ENCODE measurements at places on chromosomes 1 and 21. TPM values are rescaled to one million over a fixed set of nuclear protein-coding genes. Genes with fewer than 3 reads are reported as not detected.

GRCh38 chr1:157774412-157774811 lies 2.5 kb downstream of the FCRL2 start:
- no peak for DNase-seq
- H3K36me3 ChIP-seq: no peaks in the 10 kb centered on the region
- H3K4me1 ChIP-seq: peaks cover under 1% of the 10 kb centered on the region
- H3K27me3 ChIP-seq: no peaks in the 10 kb centered on the region
- H3K4me3 ChIP-seq: no peak overlapping the region
- no peak overlapping the region for H3K27ac ChIP-seq

Gene AIRE
- 0.17 TPM for total RNA-seq

- DNase-seq: no peak
- H3K4me3 ChIP-seq: no peak overlapping the region
- no peaks in the 10 kb centered on the region for H3K27me3 ChIP-seq
- H3K36me3 ChIP-seq: no peaks in the 10 kb centered on the region
- H3K27ac ChIP-seq: no peak overlapping the region
Measured at GRCh38 chr1:59034925-59035324, 251.1 kb upstream of the JUN start.

DNA sequence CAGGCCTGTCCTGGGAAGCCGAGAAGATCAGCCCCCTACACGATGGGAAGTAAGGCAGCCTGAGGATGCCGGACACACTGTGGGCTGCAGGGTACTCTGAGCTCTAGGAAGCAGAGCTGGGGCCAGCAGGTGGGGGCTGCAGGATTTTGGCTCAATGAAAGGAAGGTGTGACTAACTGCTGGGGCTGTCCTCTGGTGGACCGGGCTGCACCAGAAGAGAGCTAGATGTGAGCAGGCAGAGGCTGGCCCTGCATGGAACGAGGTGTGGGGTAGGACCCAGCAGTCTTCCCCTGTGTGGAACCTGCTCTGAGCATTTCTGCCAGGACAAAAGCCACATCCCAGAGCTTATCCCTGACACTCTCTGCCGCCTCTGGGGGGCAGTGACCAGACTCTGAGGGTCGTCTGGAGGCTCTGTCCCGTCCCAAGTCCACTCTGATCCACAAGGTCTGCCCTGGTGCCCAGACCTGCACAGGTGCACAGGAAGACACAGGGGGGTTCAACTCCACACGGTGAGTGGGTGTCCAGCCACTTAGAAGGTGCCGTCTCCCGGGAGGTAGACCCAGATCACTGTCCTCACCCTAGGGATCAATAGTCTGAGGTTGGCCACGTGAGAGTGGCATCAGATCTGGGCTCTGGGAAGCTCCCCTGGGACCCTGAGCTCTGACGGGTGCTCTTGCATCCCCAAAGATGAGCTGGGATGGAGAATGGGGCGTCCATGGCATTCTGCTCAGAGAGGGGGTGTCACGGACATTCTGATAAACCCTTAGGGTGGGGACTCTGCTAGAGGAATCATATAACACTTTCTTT lies 187.6 kb upstream of the VAMP3 start:
- no peaks in the 10 kb centered on the region for H3K4me1 ChIP-seq
- no peaks in the 10 kb centered on the region for H3K27me3 ChIP-seq
- no peak overlapping the region for H3K4me3 ChIP-seq
- no peak overlapping the region for H3K27ac ChIP-seq
- DNase-seq: no peak
- H3K36me3 ChIP-seq: no peaks in the 10 kb centered on the region

DNA sequence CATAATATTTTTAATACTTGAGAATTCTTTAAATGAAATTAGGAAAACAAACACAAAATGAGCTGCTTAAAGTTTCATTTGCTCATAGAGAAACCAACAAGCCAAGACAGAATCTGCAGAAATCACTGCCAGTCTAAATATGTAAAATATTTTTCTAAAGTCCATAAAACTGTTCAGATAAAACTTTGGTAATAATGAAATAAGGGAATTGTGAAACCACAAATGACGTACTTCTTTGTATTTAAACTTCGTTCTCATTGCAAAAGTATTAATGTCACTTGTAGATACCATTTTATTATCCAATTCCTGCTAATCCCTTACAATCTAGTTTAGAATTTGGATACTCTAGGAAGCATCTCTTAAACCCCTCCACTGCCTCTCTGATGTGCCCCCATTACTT lies 234.5 kb upstream of the NEGR1 start:
- no peak overlapping the region for H3K4me3 ChIP-seq
- no peaks in the 10 kb centered on the region for H3K36me3 ChIP-seq
- no peak for DNase-seq

GRCh38 chr1:110258734-110259133 lies 48.6 kb downstream of the KCNC4 start:
- no peak for DNase-seq
- no peaks in the 10 kb centered on the region for H3K36me3 ChIP-seq
- no peak overlapping the region for H3K27ac ChIP-seq
- no peaks in the 10 kb centered on the region for H3K4me1 ChIP-seq
- no peaks in the 10 kb centered on the region for H3K27me3 ChIP-seq
- no peak overlapping the region for H3K4me3 ChIP-seq

Gene OR6K3
- total RNA-seq: not detected

Gene SLC16A4
- total RNA-seq: 0.17 TPM

DNA sequence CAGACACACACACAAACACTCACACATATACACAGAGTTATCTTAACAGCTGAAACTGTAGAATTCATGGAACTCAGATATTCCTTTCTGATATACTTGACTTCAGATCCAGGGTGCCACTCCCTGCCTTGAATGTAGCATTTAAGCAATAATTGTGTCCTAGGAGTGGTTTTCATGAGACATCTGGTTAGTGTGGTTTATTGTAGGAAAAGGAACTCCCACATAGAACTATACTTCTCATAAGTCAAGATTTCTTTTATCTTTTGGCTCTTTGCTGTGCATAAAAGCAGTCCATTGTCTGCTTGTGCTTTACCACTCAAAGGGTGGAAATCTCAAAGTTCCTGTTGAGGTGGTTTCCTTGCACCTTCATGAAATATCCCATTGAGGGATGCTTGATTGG lies 272.6 kb upstream of the SGIP1 start:
- H3K27me3 ChIP-seq: no peaks in the 10 kb centered on the region
- no peak for DNase-seq
- H3K4me1 ChIP-seq: no peaks in the 10 kb centered on the region
- H3K4me3 ChIP-seq: no peak overlapping the region
- no peak overlapping the region for H3K27ac ChIP-seq
- H3K36me3 ChIP-seq: no peaks in the 10 kb centered on the region

Gene HRNR
- total RNA-seq: not detected

GRCh38 chr1:33246171-33246570 lies 10.1 kb upstream of the ZNF362 start:
- no peak for DNase-seq
- no peaks in the 10 kb centered on the region for H3K36me3 ChIP-seq
- H3K4me3 ChIP-seq: no peak overlapping the region
- no peaks in the 10 kb centered on the region for H3K27me3 ChIP-seq
- peaks cover 3% of the 10 kb centered on the region for H3K4me1 ChIP-seq
- H3K27ac ChIP-seq: no peak overlapping the region

Gene HSF2BP
- total RNA-seq: 1.5 TPM

- H3K27ac ChIP-seq: no peak overlapping the region
- no peak for DNase-seq
- H3K27me3 ChIP-seq: no peaks in the 10 kb centered on the region
- H3K36me3 ChIP-seq: no peaks in the 10 kb centered on the region
- no peaks in the 10 kb centered on the region for H3K4me1 ChIP-seq
- no peak overlapping the region for H3K4me3 ChIP-seq
Measured at GRCh38 chr1:221182791-221183533, 303.7 kb downstream of the HLX start.

- H3K4me1 ChIP-seq: no peaks in the 10 kb centered on the region
- DNase-seq: no peak
- H3K4me3 ChIP-seq: no peak overlapping the region
- no peaks in the 10 kb centered on the region for H3K27me3 ChIP-seq
- no peak overlapping the region for H3K27ac ChIP-seq
Measured at GRCh38 chr1:159937054-159937750, 8.2 kb downstream of the IGSF9 start.

DNA sequence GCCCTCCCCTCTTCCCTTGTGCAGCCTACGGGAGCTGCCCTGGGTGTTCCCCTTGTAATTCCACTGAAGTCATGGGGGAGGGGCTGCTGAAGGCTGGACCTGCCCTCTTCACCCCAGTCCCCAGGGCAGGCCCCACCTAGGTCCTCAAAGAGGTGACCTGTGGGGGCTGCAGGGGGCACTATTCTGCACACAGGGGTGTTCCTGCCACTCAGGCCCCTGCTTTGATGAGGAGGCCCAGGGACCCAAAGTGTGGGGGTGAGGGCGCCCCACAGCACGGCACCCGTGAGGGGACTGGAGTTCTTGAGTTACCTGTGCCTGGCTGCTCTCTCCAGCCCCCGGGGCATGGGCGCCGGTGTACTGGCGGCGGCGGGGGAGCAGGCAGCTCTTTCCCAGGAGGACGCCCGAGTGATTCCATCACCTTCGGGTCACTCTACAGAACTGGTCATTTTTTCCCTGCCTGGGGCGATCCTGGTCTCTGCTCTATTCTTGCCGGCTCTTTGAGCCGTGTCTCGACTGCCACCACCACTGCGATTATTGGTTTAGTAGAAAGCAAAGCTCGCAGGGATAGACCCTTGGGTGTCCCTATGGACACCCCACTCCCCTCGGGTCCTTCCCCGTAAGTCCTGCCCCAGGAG lies 6.9 kb upstream of the PRDM16 start:
- H3K4me3 ChIP-seq: peak overlapping the region; percentile 38
- H3K36me3 ChIP-seq: no peaks in the 10 kb centered on the region
- no peaks in the 10 kb centered on the region for H3K4me1 ChIP-seq
- H3K27ac ChIP-seq: no peak overlapping the region
- DNase-seq: peak; percentile 36

- peak; percentile 81 for DNase-seq
- H3K27ac ChIP-seq: no peak overlapping the region
- no peak overlapping the region for H3K4me3 ChIP-seq
- H3K36me3 ChIP-seq: no peaks in the 10 kb centered on the region
Measured at GRCh38 chr1:182786223-182786994, 3.2 kb upstream of the NPL start.

DNA sequence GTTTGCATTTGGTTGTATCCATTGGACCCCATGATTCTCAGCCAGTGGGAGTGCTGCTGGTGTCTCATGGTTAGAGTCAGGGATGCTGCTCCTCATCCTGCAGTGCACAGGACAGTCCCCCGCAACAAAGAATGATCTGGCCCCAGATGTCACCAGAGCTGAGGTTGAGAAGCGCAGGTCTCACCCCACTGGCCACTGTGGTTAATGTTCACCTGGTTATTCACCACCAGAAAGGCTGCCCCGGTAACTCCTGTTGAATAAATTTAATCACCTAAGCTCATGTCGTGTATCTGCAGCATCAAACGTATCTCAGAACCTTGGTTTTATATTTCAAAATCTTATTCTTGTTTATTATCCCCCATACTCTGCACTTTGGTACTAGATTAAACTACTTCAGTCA lies 75.8 kb downstream of the ATP5PO start:
- no peaks in the 10 kb centered on the region for H3K27me3 ChIP-seq
- H3K4me3 ChIP-seq: no peak overlapping the region
- no peak for DNase-seq
- H3K27ac ChIP-seq: no peak overlapping the region

- no peaks in the 10 kb centered on the region for H3K36me3 ChIP-seq
- no peak overlapping the region for H3K27ac ChIP-seq
- no peak overlapping the region for H3K4me3 ChIP-seq
- H3K4me1 ChIP-seq: no peaks in the 10 kb centered on the region
- H3K27me3 ChIP-seq: no peaks in the 10 kb centered on the region
Measured at GRCh38 chr1:91161749-91162148, 139.9 kb upstream of the ZNF644 start.

DNA sequence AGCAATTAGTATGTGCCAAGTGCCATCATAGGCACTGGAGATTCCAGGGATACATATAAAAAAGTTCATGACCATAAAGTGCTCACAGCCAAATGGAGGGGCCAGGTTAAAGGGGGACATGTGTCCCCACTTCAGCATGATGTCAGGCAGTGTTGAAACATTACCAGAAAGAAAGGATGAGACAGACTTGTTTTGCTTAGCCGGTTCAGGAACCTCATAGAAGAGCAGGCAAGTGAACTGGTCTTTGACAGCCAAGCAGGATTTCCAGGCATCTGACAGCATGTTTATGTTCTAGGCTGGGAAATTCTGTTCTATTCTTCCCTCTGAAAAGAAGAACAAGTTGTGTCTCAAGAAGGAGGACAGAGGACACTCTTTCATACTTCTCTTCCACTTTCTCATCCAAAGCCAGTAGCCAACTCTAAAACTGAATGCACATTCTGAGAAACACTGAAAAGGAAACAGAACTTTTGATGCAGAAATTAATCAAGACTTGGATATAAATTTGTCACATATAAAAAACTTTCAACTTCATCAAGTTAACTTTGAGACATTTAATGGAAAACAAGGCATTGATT lies 39.7 kb downstream of the GLUL start:
- H3K4me1 ChIP-seq: no peaks in the 10 kb centered on the region
- H3K36me3 ChIP-seq: no peaks in the 10 kb centered on the region
- H3K27ac ChIP-seq: no peak overlapping the region
- H3K27me3 ChIP-seq: no peaks in the 10 kb centered on the region
- no peak for DNase-seq
- no peak overlapping the region for H3K4me3 ChIP-seq

GRCh38 chr1:116763787-116764465 lies 9.7 kb downstream of the CD2 start:
- H3K4me3 ChIP-seq: no peak overlapping the region
- no peak overlapping the region for H3K27ac ChIP-seq
- DNase-seq: peak; percentile 52
- H3K27me3 ChIP-seq: no peaks in the 10 kb centered on the region
- no peaks in the 10 kb centered on the region for H3K36me3 ChIP-seq

- no peak overlapping the region for H3K27ac ChIP-seq
- DNase-seq: peak; percentile 96
- H3K36me3 ChIP-seq: no peaks in the 10 kb centered on the region
- H3K27me3 ChIP-seq: no peaks in the 10 kb centered on the region
- H3K4me1 ChIP-seq: peaks cover 16% of the 10 kb centered on the region
- peak overlapping the region; percentile 71 for H3K4me3 ChIP-seq
Measured at GRCh38 chr1:28886731-28887418, 27.5 kb upstream of the EPB41 start.

GRCh38 chr1:68301471-68302001 lies 69.2 kb upstream of the WLS start:
- DNase-seq: no peak
- H3K36me3 ChIP-seq: no peaks in the 10 kb centered on the region
- H3K4me1 ChIP-seq: no peaks in the 10 kb centered on the region
- no peaks in the 10 kb centered on the region for H3K27me3 ChIP-seq
- no peak overlapping the region for H3K4me3 ChIP-seq

All from H9 (cell line).